ENCODE measurements at places on chromosomes 1 and 21. TPM values are rescaled to one million over a fixed set of nuclear protein-coding genes. Genes with fewer than 3 reads are reported as not detected.

The ADAM30 gene
- not detected for polyA plus RNA-seq

DNA sequence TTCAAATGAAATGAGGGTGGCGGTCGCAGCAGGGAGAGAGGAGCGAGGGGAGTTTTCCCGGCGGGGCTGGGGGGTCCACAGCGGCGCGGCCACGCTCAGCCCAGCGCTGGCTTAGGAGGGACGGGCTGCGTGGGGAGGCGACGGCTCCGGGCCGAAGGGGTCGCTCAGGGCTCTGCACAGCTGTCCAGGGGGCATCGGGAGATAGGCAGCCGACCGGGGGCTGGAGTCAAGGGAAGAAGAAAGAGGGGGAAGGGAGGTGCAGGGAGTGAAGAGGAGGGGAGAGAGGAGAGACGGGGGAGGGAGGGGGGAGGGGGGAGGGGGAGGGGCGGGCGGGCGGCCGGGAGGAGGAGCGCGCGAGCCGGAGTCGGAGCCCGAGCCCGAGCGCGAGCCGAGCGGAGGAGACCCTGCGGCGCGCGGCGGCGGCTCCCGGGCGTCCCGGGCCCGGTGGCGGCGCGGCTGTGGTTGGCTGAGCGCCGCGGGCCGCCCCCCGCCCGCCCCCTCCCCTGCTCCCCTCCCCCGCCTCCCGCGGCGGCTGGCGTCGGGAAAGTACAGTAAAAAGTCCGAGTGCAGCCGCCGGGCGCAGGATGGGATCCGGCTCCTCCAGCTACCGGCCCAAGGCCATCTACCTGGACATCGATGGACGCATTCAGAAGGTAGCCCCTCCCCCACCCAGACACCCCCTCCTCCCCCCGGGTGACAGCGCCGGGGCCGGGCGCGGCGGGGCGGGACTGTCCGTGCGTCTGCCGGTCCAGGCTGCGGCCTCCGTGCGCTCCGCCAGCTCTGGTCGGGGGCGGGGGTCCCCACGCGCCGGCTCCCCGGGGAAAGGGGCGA is at the start of gene PDE9A:
TSS of gene PDE9A (plus strand) at position 391 of the 831 bp plus-strand sequence. CDS start at position 585, 194 bp downstream.
- no peak for DNase-seq

DNA sequence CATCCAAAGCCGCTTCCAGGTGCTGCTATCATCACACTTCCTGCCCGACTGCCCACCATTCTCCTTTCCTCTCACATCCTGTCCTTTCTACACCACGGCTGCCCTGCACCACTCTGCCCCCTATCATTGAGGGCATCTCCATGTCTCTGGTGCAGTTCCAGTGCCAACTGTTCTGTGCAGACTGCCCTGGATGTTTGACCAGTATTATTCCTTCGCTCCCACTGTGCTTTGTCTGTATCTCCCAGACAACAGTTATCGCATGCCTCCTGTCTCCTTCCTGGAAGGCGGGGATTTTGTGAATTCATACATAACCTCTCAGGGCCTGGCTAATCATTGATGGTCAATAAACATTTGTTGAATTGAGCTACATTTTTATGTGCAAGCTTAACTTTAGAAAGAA is 63.6 kb upstream of the GNG12 start:
- DNase-seq, result no peak

GRCh38 chr1:65953170-65953569 is 160.5 kb downstream of the PDE4B start:
- DNase-seq, result no peak

- DNase-seq, result no peak
Measured at GRCh38 chr21:45279446-45280177, 8.1 kb downstream of the POFUT2 start.

- DNase-seq, result no peak
Measured at GRCh38 chr1:160087118-160087662, 5.9 kb downstream of the KCNJ9 start.

DNA sequence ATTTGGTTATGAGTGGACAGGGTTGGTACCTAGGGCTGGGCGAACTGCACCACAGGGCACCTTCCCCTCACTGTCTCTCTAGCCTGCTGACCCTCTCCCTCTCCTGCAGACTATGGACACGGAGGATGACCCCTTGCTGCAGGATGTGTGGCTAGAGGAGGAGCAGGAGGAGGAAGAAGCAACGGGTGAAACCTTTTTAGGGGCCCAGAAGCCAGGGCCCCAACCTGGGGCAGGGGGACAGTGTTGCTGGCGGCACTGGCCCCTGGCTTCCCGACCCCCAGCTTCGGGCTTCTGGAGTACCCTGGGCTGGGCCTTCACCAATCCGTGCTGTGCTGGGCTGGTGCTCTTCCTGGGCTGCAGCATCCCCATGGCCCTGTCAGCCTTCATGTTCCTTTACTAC is 21.9 kb downstream of the DISP3 start:
- no peak for DNase-seq

GRCh38 chr1:151547119-151547899 is 7.2 kb downstream of the TUFT1 start:
- DNase-seq, result peak; percentile 93

DNA sequence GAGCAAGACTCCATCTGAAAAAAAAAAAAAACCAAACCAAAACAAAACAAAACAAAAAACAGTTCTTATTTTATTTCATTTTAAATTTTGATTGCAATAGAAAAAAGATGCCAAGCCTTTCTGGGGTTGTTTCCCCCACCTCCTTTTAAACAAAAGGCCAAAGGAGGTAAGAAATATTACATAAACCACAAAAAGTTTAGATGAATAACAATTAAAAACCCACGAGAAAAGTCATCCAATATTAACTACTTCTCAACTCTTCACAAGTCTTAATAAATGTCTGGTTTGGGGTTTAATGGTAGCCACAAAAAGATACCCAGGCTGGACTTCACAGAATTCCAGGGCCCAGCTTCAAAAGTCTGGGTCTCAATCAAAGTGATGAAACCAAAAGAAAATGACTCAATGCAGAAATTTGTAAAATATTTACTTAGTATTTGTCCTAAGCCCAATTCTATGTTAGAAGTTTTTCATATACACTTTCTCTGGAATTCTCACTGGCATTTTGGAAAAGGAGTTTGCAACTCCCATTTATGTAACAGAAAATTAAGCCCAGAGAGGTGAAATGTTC is 47.0 kb upstream of the SDC3 start:
- DNase-seq, result no peak

- DNase-seq, result no peak
Measured at GRCh38 chr1:166875302-166875733, 746 bp downstream of the TADA1 start.

GRCh38 chr21:44389335-44389734 is 35.9 kb downstream of the TRPM2 start:
- DNase-seq, result no peak

- DNase-seq, result no peak
Measured at GRCh38 chr1:84919461-84919970, 26.5 kb upstream of the LPAR3 start.

DNA sequence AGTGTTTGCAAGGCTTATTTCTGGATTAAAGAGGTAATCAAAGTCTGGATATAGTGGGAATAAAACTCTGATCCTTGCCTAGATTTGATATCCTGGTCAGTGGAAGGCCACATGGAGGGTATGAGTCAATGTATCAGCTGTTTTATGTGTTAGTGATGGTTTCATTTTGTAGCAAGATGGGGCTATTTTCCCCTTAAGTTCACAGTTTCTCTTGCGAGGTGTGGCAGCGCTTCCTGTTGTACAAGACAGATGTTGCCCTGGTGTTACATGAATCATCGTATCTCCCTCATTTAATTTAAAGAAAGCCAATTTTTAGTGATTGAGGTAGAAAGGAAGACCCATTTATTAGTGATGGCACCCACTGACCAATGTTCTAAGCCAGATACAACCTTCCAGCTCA is 220.2 kb downstream of the DUSP10 start:
- no peak for DNase-seq
